ENCODE measurements at places on chromosomes 5 and 9.

GRCh38 chr5:107381189-107381856, 289.4 kb downstream of the EFNA5 start:
- H3K4me1 ChIP-seq, result 0 out of 2 replicates have a peak, but pooled peaks cover 7% of the 10 kb centered on the region
- H3K36me3 ChIP-seq, result no peaks in the 10 kb centered on the region
- peak; percentile 73 for DNase-seq
- no peak overlapping the region for H3K4me3 ChIP-seq

GRCh38 chr5:112974901-112975300, 1.7 kb upstream of the DCP2 start:
- DNase-seq, result peak; percentile 45
- no peaks in the 10 kb centered on the region for H3K27me3 ChIP-seq
- H3K4me1 ChIP-seq, result peaks cover 23% of the 10 kb centered on the region
- H3K36me3 ChIP-seq, result no peaks in the 10 kb centered on the region
- H3K27ac ChIP-seq, result no peak overlapping the region
- H3K4me3 ChIP-seq, result no peak overlapping the region

DNA sequence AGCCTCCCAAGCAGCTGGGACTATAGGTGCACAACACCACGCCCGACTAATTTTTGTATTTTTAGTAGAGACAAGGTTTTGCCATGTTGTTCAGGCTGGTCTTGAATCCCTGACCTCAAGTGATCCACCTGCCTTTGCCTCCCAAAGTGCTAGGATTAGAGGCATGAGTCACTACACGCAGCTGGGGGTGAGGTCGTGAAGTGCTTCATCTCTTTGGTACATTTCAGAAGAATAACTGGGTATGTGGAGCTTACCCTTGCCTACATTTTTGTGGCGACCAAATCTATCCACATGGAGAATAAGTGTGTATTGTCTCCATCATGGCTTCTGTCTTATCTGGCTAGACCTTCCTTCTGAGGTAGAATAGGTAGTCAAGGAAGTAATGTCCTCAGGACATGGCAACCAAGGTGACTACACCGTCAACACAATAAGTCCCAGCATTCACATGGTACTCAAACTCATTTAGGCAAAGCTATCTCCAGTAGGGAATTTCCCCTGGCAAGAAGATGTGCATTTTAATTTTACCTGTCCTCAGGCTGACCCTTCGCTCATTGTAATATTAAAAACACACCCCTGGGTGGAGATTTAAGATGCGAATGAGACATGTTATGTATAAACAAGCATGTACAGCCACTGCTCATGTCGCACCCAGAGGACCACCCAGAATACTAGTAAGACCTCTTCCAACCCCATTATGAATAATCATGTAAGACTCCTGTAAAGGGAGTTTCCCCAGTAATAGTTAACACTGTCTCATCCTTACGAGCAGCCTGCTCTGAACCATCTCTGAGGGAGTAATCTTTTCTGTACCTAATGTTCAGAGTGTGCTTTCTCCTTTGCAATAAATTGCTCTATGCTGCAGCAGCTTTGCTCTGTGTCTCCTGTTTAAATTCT, 1173.2 kb downstream of the TAF11L14 start:
- H3K27me3 ChIP-seq, result no peaks in the 10 kb centered on the region
- H3K36me3 ChIP-seq, result no peaks in the 10 kb centered on the region
- H3K4me3 ChIP-seq, result no peak overlapping the region
- DNase-seq, result no peak
- no peak overlapping the region for H3K27ac ChIP-seq

DNA sequence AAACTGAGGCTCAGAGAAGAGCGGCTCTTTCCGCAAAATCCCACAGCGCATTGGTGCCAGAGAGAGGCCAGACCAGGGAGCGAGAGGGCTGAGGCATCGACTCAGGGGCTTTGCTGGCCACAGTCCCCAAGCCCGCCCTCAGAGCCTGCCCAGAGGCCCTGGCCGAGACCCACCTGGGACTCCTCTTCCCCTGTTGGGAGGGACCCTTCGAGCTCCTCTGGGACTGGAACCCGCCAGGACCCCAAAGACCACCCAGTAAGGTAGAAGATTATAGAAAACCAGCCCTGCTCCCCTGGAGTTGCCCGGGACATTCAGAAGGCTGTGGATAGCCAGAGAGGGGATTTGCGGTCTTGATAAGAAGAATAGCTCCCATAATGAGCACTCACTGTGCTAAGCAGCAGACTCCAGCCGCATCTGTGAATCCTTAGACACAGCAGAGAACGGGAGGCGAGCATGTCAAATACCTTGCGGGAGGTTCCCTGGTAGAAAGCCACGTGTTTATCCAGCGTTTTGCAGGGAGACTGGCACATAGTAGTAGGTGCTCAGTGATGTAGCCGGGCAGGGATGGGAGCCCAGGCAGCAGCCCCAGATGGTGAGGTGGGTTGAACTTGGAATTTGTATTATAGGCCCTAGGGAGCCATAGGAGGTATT, 651 bp upstream of the AK1 start:
- no peak overlapping the region for H3K27ac ChIP-seq
- H3K4me3 ChIP-seq, result peak overlapping the region; percentile 72
- no peak for DNase-seq
- H3K36me3 ChIP-seq, result no peaks in the 10 kb centered on the region
- peaks cover 34% of the 10 kb centered on the region for H3K4me1 ChIP-seq
- no peaks in the 10 kb centered on the region for H3K27me3 ChIP-seq

DNA sequence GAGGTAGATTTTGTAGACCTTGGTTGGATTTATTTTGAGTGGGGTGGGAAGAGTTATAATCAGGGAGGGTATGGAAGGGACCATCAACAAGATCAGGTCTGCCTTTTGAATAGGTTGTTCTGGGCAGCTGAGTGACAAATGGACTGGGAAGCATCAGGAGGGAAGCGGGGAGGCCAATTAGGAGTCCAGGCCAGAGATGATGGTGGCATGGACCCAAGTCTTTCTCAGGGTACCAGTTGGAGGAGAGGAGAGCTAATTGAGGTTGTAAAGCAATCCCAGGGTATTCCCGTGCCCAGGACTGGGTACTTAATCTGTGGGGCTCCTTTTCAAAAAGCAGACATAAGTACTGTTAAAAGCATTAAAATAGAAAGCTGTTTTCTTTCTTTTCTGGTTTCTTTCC, 88.9 kb downstream of the ARHGAP26 start:
- H3K36me3 ChIP-seq, result no peaks in the 10 kb centered on the region
- H3K4me3 ChIP-seq, result no peak overlapping the region
- no peak for DNase-seq
- H3K4me1 ChIP-seq, result no peaks in the 10 kb centered on the region
- no peak overlapping the region for H3K27ac ChIP-seq

DNA sequence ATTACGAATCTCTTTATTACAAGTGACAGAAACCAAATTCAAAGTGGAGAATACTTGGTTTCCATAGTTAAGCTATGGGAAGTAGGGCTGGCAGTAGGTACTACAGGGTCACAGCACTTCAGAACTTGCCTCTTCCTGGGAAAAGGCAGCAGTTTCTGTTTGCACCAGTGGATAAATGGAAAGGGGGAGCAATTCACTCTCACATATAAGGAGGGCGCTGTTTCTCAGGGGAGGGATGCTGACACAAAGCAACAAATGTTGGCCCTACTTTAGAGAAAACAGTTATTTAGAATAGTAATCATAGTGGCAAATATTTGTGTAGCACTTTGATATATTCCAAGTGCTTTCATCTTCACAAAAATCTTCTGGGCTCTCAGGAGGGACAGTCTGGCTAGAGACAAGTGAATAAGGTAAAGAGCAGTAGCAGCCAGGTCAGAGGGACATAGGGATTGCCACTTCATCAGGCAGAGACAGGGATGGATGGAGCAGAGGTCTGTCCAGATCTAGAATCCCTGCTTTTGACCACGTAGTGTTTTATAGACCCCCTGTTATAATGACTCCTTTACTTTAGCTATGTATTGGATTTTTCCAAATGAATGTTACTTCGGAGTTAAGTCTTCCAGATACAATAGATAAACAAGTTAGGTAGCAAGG, 554.8 kb upstream of the SGCD start:
- H3K27ac ChIP-seq, result no peak overlapping the region
- no peak for DNase-seq
- H3K36me3 ChIP-seq, result no peaks in the 10 kb centered on the region
- H3K4me3 ChIP-seq, result no peak overlapping the region
- H3K4me1 ChIP-seq, result no peaks in the 10 kb centered on the region

- H3K4me3 ChIP-seq, result no peak overlapping the region
- no peaks in the 10 kb centered on the region for H3K36me3 ChIP-seq
- H3K27me3 ChIP-seq, result no peaks in the 10 kb centered on the region
- H3K4me1 ChIP-seq, result no peaks in the 10 kb centered on the region
Observed at GRCh38 chr9:27489087-27489876, 34.8 kb upstream of the IFNK start.

DNA sequence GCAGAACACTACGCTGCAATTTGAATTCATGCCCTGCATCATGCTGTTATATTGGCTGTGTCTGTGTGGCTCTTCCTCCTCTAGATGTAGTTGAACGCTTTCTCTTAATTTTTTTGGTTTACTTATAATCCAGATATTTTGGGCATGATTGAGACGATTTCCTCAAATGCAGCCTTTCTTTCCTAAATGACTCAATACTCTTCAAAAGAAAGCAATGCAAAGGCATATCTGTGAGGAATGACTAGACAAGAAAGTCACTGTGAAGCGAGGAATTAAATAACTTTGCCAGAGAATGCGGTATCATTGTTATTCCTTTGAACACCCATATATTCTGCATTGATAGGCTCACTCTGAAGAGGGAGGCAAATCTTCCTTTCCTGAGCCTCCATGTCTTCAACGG, 152.8 kb downstream of the YIPF5 start:
- H3K27ac ChIP-seq, result no peak overlapping the region
- H3K27me3 ChIP-seq, result no peaks in the 10 kb centered on the region
- H3K4me1 ChIP-seq, result peaks cover 11% of the 10 kb centered on the region
- no peak overlapping the region for H3K4me3 ChIP-seq

DNA sequence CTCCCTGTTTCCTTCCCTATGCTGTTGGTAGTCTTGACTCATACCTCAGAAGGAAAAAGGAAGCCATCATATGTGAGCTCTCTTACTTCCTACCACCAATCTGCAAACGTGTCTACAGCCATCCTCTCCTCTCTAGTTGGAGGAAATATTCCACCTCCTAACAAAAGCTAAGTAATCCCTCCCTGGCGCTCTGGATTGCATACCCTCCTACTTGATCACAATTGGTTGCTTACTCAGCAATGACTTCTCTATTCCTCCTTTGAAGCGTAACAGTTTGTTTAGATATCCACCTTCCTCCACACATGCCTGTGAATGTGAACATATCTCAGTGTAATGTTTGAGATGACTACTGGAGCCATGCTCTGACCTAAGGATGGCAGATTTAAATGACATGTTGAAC, 18.2 kb downstream of the RUSC2 start:
- peaks cover 4% of the 10 kb centered on the region for H3K36me3 ChIP-seq
- H3K4me1 ChIP-seq, result peaks cover 68% of the 10 kb centered on the region
- no peak overlapping the region for H3K4me3 ChIP-seq
- no peaks in the 10 kb centered on the region for H3K27me3 ChIP-seq

GRCh38 chr9:130938652-130939404, at the start of gene FIBCD1:
TSS of gene FIBCD1 (minus strand) at chr9:130939247. CDS start at chr9:130938607, 640 bp downstream.
- peak within 1 kb of the TSS; percentile 94 for H3K4me3 ChIP-seq
- DNase-seq, result peak; percentile 71
- H3K36me3 ChIP-seq, result no peaks in the 10 kb centered on the region

- no peak overlapping the region for H3K27ac ChIP-seq
- DNase-seq, result no peak
- no peaks in the 10 kb centered on the region for H3K4me1 ChIP-seq
Observed at GRCh38 chr9:89442501-89442978, 55.4 kb downstream of the SEMA4D start.

DNA sequence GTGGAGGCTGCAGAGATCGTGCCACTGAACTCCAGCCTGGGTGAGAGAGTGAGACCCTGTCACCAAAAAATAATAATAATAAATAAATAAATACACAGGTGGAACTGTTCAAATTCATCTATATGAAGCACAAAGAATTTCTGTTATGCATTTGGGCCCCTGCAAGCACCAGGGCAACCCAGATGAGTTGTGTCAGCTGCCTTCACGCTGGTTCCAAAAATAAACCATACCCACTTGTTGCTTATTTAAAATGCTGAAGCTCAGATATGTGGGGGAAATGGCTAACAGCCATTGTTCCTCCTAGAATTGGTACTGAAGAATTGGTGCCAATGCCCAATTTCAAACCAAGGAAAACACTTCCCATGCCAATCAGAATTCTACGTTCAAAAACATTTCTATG, 10.5 kb upstream of the C5orf15 start:
- DNase-seq, result no peak
- no peak overlapping the region for H3K27ac ChIP-seq
- H3K36me3 ChIP-seq, result peaks cover 57% of the 10 kb centered on the region
- no peaks in the 10 kb centered on the region for H3K27me3 ChIP-seq
- peaks cover 21% of the 10 kb centered on the region for H3K4me1 ChIP-seq

DNA sequence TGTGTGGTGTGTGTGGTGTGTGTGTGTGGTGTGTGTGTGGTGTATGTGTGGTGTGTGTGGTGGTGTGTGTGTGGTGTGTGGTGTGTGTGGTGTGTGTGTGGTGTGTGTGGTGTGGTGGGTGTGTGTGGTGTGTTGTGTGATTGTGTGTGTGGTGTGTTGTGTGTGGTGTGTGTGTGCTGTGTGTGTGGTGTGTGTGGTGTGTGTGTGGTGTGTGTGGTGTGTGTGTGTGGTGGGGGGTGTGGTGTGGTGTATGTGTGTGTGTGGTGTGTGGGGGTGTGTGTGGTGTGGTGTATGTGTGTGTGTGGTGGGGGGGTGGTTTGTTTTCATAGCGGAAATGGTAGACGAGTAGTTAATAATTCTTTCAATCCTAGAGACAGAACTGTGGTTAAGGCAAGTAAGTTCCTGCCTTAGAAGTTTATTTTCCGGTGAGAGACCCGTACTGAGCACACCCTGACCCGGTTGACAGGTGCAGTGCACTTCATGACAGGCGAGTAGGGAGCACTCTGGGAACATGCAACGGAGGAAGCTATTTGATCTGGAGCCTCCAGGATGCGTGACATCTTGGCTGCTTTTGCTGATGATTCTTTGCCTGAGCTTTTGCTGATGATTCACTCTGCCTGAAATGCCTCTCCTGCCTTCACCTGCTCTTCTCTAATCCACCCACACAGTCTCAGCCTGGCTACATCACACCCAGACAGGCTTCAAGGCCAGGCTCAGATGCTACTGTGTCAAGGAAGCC, 21.7 kb upstream of the FAT2 start:
- no peak overlapping the region for H3K27ac ChIP-seq
- H3K4me1 ChIP-seq, result no peaks in the 10 kb centered on the region
- H3K36me3 ChIP-seq, result no peaks in the 10 kb centered on the region
- peaks cover 20% of the 10 kb centered on the region for H3K27me3 ChIP-seq

GRCh38 chr9:135816651-135816970, 90.7 kb downstream of the CAMSAP1 start:
- no peak overlapping the region for H3K27ac ChIP-seq
- H3K4me3 ChIP-seq, result no peak overlapping the region
- no peak for DNase-seq
- no peaks in the 10 kb centered on the region for H3K36me3 ChIP-seq
- no peaks in the 10 kb centered on the region for H3K4me1 ChIP-seq

- no peaks in the 10 kb centered on the region for H3K27me3 ChIP-seq
- H3K4me1 ChIP-seq, result peaks cover 17% of the 10 kb centered on the region
- H3K4me3 ChIP-seq, result no peak overlapping the region
- H3K27ac ChIP-seq, result no peak overlapping the region
- peaks cover 19% of the 10 kb centered on the region for H3K36me3 ChIP-seq
Observed at GRCh38 chr5:132272311-132273210, 15.1 kb downstream of the PDLIM4 start.
